ENCODE measurements at places on chromosomes 12 and 14.

DNA sequence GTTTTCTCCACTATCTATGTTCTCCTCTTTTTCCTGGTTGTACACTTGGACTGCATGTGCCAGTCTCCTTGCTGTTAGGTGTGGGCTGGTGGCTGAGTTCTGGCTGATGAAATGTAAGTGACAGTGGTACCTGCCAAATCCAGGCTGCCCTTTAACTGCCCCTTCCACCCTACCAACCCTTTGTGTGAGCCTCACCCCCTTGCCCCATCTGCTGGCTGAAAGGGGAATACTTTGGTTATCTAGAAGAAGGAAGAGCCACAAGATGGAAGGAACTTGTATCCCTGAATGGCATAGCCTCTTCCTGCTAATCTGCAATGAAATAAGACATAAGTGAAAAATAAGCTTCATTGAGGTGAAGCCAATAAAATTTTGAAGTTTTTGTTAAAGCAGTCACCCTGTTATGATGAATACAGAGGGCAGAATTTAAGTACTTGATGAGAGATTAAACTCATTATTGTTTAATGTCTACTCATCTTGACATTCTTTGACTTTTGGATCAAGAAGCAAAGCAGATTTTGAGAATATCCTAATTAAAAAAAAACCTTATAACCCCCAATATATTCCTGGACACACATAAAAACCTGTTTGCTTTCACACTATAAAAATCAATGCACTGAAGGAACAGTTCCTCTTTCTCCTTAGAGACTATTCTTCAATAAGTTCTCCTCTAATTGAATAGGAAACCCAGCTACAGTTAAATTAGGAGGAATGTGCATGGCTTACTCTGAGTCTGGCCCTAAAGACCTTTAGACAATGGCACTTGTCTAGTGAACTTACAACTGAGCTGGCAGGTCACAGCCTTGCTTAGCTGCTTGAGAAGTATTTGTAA, 262.6 kb upstream of the BTG1 start:
- DNase-seq, result no peak

- DNase-seq, result no peak
Measured at GRCh38 chr14:94213741-94214140, 39.6 kb downstream of the PPP4R4 start.

DNA sequence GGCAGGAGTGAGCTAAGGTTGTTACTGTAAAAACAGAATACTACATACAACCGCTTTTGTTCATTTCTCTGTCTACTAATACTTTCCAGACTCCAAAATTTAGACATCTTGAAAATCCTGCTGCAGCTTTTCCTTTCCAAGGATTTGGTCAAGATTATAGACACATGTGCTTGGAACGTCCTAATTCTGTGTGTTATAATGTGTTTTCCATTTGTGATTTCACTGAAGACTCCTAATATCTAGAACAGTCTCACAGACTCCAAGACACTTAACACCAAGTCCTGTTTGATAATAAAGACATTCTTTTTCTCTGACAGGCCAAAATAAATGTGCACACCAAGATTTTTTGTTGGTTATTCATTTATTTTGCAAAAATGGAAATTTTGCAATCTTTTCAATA, 41.8 kb upstream of the TMTC2 start:
- DNase-seq, result no peak

DNA sequence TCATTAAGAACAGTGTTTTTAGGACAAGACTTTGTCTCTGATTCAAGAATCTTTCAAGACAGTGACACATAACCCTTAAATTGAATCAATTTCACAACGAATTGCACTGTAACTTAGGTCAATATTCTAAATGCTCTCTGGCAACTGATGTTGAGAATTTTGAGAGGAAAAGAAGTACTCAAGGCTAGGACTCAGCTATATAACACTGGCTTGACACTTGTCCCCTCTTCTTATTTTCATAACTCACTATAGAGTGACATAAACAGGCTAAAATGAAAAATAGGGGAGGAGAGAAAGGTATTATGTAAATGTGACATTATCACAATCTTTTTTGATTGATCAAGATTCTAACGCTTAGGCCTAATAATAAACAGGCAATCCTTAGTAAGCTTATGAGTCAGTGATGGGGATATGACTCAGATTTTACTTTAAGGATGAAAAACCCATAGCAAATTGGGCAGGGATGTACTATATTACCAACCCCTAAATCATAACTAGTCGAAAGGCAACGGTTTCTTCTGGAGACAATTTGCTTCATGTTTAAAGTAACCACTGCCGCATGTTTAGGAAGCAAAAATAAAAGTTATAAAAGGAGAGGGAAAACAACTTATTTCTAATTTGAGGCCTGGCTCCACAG, 10.9 kb downstream of the BTG1 start:
- DNase-seq, result no peak

GRCh38 chr14:76293923-76294322, 82.0 kb upstream of the ESRRB start:
- no peak for DNase-seq

All from glomerular endothelial cell (primary cell).